Activated CD4-positive, alpha-beta memory T cell treated with anti-CD3 and anti-CD28 coated beads for 36 hours (primary cell): ENCODE measurements at places on chromosomes 16 and 17.

GRCh38 chr17:56244268-56244890, 91.1 kb downstream of the ANKFN1 start:
- no peak for DNase-seq

DNA sequence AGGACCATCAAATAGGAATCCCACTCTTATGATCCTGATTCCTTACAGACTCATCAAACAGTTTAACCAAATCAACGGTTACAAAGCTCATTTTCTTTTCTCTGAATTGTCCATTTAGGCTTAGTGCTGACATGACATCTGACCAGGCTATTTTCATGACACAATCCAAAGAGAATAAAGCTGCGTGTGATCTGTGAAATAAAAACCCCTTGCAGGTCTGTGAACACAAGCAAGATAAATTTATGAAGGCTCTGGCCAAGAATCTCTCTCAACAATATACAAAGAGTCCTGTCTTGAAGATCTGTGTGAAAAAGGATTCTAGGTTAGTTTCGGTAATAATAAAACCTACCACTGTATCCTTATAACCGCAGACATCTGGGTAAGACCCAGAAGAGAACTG, 22.0 kb downstream of the COG1 start:
- no peak for DNase-seq

GRCh38 chr16:31365131-31365865, 10.3 kb downstream of the ITGAX start:
- no peak for DNase-seq

GRCh38 chr16:56879276-56879675, 14.3 kb downstream of the SLC12A3 start:
- no peak for DNase-seq

- DNase-seq = no peak
Observed at GRCh38 chr17:35129154-35129972, 7.9 kb downstream of the FNDC8 start.

DNA sequence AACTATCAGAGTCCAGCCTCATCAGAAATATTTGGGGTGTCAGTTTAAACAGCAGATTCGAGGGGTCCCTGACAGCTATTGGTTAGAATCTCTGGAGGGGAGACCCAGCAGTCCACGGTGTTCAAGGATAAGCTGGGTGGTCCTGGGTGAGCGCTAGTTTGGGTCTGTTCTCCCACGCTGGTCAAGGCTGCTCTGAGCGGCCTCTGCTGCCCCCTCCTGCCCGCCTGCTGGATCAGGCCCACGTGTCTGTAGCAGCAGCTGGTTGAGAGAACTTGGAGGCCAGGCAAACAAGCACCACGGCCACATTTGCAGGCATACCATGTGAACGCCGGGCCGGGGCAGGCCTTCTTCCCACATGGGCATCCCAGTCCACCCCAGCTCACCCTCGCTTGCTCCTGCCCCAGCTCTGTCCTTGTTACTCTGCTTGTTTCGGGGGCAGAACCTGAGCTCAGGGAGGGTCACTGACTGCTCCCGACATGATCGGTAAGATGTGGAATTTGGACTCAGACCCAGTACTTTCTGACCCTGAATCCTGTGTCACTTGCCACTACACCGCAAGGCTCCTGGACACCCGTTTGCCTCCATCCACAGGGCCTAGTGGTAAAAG, 7.4 kb downstream of the FOXF1 start:
- peak; percentile 56 for DNase-seq
